Activated gamma-delta T cell (primary cell): ENCODE measurements at places on chromosomes 11 and 22.

DNA sequence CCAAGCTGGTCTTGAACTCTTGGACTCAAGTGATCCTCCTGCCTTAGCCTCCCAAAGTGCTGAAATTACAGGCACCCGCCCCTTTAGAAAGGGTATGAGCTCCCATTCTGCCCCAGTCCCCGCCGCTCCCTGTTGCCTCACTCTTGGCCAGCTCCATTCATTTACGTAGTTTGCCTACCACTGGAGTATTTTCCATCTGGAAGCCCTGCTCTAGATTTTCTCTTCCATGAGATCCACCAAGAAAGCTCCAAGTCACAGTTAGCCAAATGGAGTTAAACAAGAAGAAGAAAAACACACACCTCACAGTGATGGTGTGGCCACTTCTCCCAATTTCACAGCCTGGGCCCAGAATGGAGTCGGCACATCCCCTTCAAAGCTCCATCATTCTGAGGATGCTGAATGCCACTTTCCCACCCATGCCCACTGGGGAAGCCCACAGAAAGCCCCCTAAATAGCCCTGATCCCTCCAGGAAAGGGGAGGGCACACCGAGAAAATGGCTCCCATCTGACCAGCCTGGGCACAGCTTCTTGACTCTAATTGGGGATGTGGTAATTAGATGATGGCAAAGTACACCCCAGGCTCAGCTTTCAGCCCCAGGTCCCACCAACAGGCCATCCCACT lies 381.2 kb downstream of the MN1 start:
- DNase-seq = no peak

DNA sequence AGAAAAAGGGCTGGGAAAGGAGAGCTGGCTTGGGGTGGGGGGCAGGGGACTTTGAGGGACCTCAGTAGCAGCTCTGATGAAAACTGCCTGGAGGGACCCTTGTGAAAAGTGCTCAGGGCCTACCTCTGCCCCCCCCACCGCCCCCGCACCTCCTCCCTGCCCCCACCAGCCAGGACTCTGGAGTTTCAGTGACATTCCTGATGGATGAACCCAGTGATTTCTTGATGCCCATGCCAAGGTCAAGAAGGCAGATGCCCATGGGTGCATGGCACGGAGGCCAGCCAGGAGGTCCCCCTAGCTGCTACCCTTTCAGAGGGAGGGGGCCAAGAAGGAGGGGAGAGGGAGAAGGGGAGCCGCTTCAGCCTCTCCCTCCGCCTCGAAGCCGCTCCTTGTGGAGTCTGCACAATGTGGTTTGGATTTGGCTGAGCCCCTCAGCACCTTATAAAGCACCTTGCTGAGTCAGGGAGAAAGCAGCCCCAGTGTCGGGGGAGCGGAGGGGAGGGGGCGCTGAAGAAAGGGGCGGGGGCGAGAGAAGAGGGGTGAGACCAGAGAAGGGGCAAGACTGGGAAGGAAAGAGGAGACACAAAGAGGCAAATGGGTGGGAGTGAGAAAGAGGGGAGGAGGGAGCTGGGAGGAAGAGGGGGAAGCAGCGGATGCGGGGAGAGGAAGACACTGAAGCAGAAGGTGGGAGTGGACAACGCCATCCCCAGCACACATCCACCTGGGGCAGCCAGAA lies 2.1 kb upstream of the CLCF1 start:
- no peak for DNase-seq

DNA sequence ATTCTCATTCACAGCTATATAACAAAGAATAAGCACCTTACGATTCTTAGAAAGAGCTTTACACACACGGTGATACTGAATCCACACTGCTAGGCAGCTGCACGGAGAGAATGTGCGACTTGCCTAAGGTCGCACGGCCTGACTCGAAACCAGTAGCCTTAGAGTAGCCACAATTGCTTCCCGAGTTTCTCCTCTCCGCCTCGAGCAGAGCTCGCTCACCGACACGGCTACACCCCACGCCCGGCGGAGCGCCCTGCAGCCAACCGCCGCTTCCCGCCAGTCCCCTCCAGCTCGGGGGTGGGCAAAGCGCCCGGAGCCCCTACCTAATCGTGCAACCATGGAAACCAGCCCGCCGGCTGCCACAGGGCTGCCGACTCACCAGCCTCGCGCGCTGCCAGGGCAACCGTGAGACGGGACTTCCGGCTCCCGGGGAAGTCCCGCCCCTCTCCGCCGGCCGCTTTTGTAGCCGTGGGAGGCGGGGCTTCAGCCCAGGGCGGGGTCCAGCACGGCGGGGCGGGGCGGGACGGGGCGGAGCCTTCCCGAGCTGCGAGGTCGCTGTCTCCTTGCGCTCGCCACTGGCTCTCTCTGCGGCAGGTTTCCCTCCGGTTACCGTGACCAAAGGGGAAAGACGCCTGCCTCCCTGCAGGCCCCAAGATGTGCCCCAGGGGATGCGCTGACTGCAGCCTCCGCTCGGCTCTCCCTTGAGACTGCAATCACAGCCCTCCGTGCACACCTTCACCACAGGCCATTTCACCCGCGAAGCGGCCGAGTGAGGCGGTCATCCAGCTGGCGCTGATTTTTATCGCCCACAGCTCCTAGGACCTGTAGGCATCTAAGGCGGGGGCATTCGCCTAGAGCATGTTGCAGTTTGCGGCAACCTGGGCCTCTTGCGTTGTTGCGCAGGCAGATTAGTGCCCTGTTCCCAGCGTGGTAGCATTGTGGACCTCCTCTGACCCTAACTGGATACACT lies 1.1 kb downstream of the BSCL2 start:
- peak; percentile 97 for DNase-seq

- no peak for DNase-seq
These were observed 44.2 kb downstream of the LMO1 start for GRCh38 chr11:8219257-8220021.

DNA sequence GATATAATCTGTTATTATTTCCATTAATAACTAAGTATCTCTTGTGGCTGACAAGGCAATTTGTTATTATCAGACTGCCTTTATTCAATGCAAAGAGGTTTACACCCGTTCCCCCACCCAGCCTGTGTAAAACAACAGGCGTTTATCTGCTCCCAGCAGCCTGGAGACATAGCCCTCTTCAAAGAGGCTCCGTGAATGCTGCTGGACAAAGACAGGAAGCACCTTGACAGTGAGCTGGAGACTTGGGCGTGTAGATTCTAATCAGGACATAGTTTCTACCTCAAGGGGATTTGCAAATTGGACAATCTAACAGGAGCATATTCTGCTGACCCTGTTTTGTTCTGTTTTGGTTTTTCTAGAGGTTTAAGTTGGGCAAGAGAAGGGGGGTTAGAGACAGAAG lies 733.0 kb upstream of the KIRREL3 start:
- DNase-seq = no peak

DNA sequence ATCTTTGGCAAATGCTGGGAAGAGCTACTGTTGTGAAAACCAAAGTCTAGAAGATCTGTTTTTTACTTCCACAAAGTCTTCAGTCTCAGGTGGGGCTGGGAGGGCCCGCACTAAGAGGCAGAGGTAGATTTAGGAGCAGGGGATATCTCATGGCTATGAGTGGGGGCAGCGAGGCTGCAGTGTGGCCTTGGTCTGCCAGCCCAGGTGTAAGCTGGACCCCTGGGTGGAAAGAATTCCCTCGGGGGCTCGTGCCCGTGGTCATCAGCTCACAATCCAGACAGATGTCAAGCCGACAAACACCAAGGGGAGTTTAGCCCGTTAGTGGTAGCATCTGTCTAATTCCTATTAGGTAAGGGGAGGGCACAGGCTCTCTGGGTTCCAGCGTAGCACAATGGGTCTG lies 9.0 kb downstream of the PKNOX2 start:
- DNase-seq = no peak

- DNase-seq = no peak
These were observed 55.5 kb downstream of the MYO7A start for GRCh38 chr11:77183431-77183984.

- no peak for DNase-seq
These were observed 6.4 kb upstream of the RFPL1 start for GRCh38 chr22:29431986-29432385.

GRCh38 chr11:48111891-48112290 lies 104.7 kb upstream of the OR4B1 start:
- no peak for DNase-seq

DNA sequence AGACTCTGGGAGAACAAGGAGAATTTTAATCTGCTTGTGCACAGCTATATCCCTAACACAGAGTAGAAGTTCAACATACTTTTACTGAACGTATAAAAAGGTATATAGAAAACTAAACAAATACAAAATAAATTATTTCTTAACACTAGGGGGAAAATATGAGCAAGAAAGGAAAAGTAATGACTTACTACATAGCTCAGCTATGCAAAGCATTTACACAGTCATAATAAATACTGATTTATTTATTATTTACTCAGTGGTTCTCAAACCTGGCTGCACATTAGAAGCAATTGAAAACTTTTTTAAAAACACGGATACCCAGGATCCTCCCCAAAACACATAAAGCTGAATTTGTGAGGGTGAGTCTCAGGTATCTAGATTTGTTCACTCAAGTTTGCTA lies 182.5 kb downstream of the TTC28 start:
- DNase-seq = no peak

DNA sequence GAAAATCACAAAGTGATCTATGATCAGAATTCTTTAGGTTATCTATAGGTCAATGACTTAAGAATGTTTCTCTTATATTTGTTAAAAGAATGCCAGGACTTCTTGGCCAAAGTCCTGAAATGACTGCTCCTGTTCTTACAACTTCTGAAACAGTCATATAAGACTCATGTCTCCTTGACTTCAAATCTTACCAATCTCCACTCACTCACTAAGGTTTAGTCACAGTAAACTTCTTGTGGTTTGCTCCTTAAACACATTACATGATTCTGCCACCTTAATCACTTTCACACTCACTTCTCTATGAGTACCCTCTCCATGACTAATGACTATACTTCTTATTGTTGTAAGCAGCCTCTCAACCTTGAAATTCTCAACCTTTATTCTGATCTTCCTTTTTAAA lies 648.7 kb upstream of the CCDC179 start:
- DNase-seq = no peak

GRCh38 chr11:1924646-1925372 lies 5.3 kb downstream of the TNNT3 start:
- DNase-seq = no peak

DNA sequence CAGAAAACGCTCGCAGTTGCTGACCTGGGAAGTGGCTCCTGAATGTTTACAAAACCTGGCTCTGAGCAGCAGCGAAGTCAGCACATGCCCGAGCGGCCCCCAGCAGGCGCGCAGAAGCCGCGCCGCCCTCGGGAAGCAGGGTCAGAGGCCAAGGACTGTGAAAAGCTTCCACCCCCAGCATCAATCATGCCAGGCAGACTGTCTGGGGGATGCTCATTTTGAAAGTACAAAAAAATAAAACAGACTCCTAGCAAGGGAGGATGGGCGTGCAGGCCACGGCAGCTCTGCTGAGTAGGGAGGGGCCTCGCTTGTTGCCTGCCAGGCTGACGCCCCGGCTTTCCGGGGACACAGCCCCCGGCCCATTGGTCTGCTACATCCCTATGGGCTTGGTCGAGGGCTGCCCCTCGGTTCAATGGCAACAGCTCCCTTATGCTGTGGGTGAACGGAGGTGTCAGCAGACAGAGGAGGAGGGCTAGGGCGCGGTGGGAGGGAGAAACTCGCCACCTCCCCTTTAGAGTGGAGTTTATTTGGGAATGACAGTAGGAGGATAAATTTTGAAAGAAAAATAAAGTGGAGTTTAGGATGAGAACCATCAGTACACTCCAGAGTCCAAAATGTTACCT lies 37.7 kb upstream of the GNB1L start:
- no peak for DNase-seq

GRCh38 chr22:23753385-23753784 lies 840 bp downstream of the VPREB3 start:
- no peak for DNase-seq

DNA sequence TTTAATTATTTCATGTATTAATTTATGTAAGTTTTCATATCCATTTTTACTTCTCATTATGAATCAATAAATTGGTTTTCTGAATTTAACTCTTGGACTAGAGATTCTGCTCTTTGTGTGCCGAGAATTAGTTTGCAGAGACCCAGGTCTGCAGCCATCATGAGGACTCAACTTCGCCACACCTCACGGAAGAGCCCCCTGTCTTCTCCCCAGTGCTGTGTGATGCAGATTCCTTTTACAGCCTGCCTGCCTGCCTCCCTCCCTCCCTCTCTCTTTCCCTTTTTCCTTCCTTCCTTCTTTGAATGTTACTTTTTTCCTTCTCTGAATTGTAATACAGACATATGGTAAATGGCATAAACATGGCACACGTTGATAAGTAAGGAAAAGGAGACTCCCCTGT lies 947.7 kb downstream of the TBC1D22A start:
- no peak for DNase-seq

- peak; percentile 61 for DNase-seq
These were observed 678 bp upstream of the ZFP91 start for GRCh38 chr11:58578136-58578634.

DNA sequence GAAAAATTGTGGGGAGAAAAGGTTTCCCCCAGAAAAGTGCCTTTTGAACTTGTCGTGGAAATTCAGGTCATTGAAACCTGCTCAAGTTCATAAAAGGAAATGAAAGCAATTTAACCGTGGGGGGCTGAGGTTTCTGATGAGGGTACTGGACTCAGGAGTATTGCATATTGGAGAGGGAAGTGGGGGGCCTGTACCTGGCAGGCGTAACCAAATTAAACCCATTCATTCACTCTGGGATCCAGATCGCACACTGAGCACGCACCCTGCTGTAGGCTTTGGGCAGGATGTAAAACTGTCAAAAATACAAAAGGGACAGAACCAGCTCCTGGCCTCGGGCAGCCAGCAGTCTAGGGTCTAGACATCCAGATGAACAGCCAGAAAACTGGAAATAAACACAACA lies 1517.4 kb downstream of the BRD1 start:
- no peak for DNase-seq

GRCh38 chr11:76622493-76623094 lies 48.0 kb downstream of the LRRC32 start:
- DNase-seq = no peak

DNA sequence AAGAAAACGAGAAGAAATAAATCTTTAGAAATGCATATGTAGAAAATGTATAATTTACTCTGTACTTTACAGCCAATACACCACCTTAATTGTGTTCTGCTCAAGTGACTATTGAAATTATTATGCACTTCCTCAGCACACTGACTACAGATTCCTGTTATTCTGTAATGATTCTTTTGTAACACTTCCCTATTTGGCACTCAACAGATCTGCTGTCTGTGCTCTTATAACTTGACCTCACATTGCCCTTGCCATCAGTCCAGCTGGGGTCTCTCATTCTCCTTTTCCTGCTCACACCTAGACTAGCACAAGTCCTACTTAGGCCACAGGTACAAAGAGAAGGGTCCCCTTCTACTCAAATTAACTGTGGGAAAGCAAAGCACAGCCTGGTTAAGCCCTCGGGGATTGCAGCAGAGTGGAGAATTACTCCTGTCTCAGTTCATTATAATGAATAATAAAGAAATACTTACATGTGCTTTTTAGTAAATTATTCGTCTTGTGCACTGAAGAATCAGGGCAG lies 860.4 kb downstream of the OPCML start:
- no peak for DNase-seq

DNA sequence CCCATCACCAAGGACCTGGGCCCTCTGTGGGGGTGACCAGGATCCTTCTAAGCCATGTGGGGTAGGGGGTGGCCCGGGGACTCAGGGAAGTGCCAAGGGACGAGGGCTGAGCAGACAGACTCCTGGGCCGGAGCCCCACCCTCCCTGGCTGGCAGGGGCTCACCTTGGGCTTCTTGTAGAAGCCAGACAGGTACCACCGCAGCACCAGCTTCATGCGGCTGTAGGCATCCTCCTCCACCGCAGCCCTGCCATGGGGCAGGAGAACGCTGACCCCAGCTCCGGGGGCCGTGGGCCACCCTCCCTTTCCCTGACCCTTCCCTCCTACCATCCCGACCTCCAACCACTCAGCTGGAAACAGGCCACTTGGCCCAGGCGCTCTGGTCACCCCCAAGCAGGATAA lies 45.9 kb upstream of the CARS1 start:
- DNase-seq = no peak

- DNase-seq = no peak
These were observed 37.0 kb downstream of the NEAT1 start for GRCh38 chr11:65459552-65459951.
